Hematopoietic multipotent progenitor cell treated with erythropoietin and hydrocortisone succinate and interleukin-3 and kit ligand, for 8 days (in vitro differentiated cells): ENCODE measurements at places on chromosomes 5 and 9.

DNA sequence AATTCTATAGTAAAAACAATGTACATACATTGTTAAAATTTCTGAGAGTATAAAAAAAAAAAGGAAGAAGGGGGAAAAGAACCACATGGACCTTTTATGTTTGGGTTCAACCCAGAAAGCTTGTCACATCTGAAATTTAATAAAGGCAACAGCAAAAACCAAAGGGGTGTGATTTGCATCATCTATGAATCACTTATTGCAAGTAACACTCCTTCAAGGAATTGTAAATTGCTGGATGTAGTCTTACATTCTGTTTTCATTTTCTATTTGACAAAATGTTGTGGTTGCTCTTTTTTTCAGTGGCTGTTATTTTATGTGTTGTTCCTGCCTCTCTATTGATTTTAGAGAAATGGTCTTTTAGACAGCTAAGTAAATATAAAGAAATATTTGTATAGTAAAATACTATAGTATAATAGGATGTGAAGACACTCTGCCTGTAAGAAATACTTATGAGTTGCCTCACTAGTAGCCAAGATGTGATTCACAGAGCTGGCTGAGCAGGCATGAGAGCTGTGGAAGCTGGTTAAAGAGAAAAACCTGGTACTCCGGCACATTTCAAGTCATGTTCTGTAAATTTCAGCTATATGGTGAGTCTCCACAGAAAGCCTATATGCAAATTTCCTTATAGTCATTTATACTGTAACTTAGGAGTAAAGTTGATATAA, 131.1 kb upstream of the CNTLN start:
- DNase-seq, result no peak

GRCh38 chr9:136763649-136764035, 676 bp downstream of the LCN15 start:
- no peak for DNase-seq

GRCh38 chr5:109410389-109411148, 795 bp upstream of the PJA2 start:
- peak; percentile 77 for DNase-seq

GRCh38 chr9:130837002-130837511, 2.0 kb downstream of the ABL1 start:
- no peak for DNase-seq

DNA sequence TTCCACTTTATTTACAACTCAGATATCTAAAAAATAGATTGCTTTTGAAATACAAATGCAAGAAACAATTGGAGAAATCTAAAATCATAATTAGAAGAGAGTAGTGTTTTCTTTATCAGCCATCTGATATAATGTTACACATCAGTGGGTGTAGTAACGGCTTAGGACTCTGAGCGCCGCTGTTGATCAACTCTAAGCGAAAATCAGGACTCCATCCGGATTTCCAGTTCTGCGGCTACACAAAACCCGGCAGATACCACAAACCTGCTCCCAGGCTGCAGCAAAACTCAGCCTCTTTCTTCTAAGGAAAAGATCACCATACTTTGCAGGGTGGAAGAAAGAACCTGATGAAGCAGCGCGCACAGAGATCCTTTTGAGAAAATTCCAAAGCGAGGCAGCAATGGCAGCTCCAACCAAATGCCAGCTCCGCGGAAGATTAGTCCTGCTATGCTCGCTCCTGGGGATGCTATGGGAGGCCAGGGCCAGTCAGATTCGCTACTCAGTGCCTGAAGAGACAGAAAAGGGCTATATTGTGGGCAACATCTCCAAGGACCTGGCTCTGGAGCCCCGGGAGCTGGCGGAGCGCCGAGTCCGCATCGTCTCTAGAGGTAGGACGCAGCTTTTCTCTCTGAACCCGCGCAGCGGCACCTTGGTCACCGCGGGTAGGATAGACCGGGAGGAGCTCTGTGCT, at the start of gene PCDHGA9:
PCDHGA9 (plus strand) TSS at position 226 of the 691 bp plus-strand sequence; CDS start at position 401, 175 bp downstream.
- peak; percentile 12 for DNase-seq

DNA sequence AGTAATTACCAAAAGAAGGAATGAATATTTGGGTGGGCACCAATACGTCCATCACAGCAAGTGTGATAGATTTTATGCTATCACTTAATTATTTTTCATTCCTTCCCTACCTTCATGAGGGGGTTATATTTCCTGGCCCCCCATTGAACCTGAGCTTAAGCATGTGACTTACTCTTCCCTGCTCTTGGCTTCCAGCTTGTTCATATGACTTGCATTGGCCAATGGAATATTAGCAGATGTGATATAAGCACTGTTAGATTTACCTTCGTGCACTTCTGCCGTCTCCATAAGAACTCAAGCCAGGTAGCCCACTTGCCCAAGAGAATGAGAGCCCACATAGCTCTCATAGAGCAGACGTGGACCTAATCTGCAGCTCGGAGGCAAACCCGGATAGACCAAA, 99.1 kb upstream of the SMARCA2 start:
- no peak for DNase-seq

GRCh38 chr5:78253201-78253600, 41.3 kb downstream of the AP3B1 start:
- no peak for DNase-seq

DNA sequence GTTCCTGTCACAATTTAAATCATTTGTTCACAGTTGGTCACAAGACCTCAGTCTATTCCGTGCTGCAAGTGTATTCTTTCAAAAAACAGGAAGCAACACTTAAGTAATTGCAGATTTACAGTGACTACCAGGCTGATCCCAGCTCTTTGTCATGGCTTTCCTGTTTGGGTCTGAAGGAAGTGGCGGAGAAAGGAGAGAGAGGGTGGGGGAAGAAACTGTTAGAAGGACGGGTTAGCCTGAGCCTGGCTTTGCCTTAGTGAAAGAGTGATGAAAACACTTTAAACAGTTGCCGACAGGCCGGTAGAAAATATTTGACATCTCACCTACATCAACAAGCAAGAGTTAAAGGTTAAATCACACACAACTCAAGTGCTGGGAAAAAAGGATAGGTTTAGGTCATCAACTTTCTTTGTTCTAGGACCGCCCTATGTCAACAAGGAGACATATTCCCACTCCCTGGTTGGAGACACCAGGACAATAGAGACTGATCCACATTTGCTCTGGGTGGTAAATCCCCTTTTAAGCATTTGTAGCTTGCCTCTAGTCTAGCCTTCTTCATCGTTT, 102.2 kb upstream of the DAB2 start:
- no peak for DNase-seq

GRCh38 chr9:103949096-103949495, 145.0 kb upstream of the SMC2 start:
- DNase-seq, result no peak

DNA sequence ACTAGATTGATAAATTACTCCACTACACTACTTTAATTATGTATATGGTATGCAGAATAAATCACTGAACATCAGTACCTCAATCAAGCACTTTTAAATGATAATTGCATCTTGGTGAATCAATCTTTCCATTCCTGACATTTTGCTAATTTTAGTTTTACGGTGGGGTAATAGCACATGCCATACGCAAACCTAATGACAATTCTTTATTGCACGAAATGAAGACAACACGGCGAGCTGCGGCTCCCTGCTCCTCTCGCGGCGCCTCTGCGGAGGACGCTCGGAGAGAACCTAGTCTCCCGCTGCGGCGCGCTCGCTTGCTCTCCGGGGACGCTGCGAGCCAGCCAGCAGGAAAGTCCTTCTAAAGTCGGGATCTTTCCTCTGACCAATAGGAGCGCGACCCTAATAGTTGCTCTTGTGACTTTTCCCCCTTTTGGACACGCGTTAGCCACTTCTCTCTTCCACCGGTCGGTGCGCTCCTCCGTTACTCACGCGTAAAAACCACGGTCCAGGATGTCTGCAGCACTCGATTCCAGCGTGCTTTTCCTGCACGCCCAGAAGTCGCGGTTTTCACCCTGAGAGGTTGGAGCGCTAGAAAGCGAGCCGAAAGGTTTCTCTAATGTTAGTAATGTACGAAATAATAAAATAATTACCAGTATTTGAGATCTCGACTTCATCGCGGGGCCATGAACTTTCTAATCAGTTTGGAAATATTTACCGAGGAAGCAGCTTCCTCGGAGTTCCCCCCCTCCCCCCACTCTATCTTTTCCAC, 1.0 kb upstream of the MEF2C start:
- peak; percentile 75 for DNase-seq

DNA sequence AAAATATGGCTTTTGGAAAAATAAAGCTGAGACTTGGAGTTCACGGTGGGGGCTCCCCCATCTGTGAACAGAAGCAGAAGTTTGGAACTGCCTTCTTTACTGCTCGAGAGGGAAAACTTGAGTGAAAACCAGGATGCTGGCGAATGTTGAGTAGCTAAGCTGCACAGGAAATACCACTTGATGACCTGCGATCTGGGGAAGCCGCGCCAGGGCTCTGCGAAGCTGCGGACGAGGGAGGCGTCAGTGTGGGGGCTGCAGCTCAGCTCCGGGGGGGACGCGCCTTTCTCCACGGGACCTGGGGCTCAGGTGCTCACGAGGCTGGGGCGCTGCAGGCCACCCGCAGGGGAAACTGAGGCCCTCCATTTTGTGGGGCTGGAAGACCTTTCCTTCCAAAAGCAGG, 62.3 kb downstream of the TENT4A start:
- no peak for DNase-seq

- DNase-seq, result no peak
Observed at GRCh38 chr5:95087816-95088317, 197.0 kb downstream of the MCTP1 start.

DNA sequence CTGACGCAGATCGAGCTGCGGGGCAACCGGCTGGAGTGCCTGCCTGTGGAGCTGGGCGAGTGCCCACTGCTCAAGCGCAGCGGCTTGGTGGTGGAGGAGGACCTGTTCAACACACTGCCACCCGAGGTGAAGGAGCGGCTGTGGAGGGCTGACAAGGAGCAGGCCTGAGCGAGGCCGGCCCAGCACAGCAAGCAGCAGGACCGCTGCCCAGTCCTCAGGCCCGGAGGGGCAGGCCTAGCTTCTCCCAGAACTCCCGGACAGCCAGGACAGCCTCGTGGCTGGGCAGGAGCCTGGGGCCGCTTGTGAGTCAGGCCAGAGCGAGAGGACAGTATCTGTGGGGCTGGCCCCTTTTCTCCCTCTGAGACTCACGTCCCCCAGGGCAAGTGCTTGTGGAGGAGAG, 4.6 kb upstream of the PHYHD1 start:
- no peak for DNase-seq

DNA sequence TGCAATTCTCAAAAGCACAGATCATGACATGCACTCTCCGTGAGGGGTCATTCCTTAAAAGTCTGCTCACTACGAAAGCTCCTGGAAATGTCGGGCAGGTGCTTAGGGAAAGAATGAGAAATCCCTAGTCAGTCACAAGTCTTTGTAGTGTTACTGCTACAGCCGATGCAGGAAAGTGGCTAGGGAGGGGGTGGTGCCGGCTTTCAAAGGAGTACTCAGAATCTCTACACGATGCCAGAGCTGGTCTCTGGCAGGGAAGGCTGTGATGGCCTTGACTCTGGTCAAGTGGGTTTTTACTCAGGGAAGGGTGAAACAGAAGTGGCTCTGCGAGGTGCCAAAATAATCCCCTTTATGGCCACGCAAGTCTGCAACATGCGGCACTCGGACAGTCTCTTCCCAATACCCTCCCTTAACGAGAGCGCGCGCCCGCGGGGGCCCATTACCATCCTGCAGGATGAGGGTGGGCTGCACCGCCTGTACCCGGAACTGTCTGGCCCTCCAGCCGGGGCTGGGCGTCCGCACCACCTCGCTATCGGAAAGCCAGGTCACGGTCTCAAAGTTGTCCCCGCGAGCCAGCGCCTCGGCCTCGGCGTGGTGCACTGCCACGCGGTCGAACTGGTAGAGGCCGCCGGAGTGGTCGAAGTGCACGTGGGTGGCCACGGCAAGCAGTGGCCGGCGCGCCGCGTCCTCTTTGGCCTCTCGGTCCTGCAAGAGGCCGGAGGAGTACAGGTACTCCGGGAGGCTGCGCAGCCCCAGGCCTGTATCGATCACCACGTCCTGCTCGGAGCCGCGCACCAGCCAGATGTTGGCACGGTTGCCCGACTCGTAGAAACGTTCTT, 956 bp downstream of the MBLAC2 start:
- DNase-seq, result peak; percentile 46

- DNase-seq, result no peak
Observed at GRCh38 chr5:80810425-80810824, 149.7 kb upstream of the RASGRF2 start.

DNA sequence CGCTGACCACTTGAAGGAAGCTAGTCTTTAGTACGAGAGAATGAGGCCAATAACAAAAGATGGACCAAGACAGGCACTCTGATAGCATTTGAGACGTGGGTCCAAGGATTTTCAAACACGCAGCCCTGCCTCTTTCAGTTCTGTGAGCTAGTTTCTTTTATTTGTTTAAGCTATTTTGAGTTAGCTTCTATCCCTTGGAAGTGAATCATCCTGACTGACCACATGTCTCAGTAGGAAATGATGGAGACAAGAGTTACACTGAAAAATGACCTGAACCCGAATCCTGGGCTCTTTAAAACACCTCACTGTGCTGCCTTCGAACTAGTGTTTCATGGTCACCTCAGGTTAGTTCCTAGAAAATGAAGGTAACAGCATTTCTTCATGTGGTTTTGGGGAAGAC, 9.9 kb downstream of the TEK start:
- DNase-seq, result no peak

GRCh38 chr9:99748266-99748665, 73.4 kb upstream of the NR4A3 start:
- DNase-seq, result no peak

DNA sequence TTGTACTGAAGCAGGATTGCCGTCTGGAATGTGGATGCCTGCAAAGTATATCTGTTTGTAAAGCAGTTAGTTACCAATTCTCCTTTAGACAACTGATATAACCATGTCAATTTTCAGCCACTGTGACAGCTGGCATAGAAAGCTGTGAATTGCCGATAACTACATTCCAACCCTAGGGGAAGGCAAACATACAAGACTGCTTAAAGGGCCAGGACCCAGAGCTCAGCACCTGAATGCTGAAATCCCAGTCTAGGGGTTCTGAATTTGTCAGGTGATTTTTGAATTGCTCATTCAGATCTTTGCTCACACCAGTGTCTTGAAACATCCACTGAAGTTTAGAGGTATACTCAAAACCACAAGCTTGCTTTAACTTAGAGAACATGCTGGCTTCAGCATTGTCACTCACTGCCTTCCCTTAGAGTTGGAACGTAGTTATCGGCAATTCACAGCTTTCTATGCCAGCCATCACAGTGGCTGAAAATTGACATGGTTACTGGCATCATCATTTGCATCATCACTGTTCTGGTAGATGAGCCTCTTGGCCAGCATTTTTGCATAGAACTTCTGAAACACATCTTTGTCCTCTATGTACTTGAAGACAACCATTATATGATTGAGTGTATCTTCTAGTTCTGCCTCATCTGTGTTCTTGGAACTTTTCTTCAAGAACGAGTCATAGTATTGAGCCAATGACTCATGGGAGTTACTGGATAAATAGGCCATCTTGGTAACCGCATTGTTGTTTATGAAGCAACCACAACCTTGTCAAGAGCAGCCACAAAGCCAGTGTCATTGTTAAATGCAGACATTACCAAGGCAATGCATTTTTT, 82.1 kb downstream of the CCDC192 start:
- DNase-seq, result no peak
